ENCODE measurements at places on chromosomes 6 and 20.

DNA sequence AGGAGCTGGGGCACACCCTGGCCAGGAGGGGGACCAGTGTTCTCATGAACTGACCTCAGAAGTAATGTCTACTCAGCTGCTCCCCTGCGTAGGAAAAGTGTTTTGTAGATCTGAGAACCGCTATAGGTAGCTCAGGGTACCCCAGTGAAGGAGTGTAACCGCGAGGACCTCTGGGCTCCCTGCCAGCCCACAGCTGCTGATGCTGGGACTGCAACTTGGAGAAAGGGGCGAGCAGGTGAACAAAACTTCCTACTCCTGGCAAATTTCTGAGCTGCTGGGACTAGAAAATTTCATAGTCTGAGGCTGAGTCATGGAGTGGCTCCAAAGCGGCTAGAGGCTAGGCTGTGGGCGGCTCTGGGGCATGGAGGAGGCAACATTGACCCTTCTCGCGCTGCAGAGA, 51.9 kb downstream of the PYGB start:
- DNase-seq, result no peak

- no peak for DNase-seq
These were observed 33.6 kb downstream of the TFAP2A start for GRCh38 chr6:10381133-10381829.

GRCh38 chr20:11041396-11041795, 367.6 kb upstream of the JAG1 start:
- DNase-seq, result no peak

- no peak for DNase-seq
These were observed 118.8 kb upstream of the TRAF3IP2 start for GRCh38 chr6:111724505-111724904.

- DNase-seq, result no peak
These were observed 22.1 kb upstream of the FKBP1A start for GRCh38 chr20:1414982-1415381.

GRCh38 chr6:112503091-112503596, 156.0 kb downstream of the RFPL4B start:
- no peak for DNase-seq

DNA sequence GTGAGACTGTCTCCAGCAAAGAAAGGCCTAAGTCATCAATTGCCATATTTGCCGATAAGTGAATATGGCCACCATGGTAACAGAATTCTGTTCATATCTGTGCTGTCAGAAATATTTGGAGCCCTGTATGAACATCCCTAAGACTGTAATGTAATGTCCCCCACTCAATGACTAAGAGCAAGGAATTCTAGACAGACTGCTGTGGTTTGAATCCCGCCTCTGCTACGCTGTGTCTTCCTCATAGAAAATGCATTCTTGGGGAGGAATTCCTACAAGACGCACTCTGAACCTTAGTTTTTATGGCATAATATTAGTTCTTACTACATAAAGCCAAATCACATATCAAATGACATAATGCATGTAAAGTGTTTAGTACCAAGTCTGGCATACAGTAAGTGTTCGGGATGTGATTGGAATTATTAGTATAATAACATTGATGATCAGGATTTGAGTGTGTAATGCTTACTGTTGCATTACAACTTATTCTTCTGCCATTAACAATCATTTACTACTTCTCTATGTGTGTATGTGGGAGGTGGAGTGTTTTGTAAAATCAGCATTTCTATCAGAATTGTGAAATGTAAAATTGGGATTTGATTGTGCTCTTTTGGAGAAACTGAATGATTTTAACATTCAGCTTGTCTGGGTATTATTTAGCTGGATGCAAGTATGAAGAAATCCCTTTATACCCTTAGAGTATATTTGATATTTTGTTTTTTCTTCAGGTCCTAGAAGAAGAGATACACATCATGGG, 103.0 kb downstream of the OLIG3 start:
- no peak for DNase-seq

DNA sequence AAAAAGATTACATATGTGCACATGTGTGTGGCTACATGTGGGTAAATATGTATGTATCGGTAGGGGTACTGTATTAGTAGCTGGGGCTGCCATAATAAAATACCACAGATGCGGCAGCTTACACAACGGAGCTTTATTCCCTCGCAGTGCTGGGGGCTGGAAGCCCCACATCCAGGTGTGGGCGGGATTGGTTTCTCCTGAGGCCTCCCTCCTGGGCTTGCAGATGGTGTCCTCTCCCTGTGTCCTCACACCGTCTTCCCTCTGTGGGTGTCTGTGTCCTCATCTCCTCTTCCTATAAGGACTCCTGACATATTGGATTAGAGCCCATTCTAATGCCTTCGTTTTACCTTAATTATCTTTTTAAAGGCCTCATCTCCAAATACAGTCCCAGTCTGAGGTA, 97.7 kb downstream of the LY86 start:
- no peak for DNase-seq

DNA sequence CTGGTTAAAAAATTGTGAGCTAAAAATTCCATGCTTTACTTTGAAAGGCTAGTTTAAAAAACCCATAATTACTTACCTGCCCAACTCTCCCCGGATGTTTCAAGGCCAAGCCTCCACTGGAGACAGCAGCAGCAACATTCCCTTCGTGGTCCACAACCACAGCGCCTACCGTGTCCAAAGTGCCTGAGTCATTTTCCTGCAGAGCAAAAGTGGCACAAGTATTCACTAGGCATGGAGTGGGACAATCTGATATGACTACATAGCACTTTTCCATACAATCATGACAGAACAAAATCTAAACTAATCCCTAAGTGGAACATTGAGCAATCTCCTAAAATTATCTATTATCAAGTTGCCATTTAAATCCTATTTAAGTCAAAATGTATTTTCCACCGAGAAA, 104.8 kb downstream of the TASP1 start:
- DNase-seq, result no peak

- no peak for DNase-seq
These were observed 160.8 kb upstream of the KHDRBS2 start for GRCh38 chr6:62446647-62447316.

DNA sequence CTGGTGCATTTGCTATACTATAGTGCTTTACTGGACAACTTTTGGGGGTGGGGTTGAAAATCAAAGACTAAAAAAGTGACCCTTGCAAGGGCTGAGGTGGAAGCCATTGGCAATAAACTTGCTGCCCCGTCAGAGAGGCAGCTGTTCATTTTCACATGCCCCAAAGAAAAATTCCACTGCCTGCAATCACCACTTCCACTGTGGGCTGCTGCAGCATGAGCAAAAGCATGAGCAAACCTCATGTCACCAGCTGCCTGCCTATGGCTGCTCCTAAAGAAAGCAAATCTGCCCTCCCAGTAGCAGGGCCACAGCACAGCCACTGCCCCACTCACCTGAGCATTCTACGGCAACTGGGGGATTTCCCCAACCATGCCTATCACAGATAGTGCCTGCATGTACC, 290.0 kb downstream of the PAX1 start:
- DNase-seq, result no peak

DNA sequence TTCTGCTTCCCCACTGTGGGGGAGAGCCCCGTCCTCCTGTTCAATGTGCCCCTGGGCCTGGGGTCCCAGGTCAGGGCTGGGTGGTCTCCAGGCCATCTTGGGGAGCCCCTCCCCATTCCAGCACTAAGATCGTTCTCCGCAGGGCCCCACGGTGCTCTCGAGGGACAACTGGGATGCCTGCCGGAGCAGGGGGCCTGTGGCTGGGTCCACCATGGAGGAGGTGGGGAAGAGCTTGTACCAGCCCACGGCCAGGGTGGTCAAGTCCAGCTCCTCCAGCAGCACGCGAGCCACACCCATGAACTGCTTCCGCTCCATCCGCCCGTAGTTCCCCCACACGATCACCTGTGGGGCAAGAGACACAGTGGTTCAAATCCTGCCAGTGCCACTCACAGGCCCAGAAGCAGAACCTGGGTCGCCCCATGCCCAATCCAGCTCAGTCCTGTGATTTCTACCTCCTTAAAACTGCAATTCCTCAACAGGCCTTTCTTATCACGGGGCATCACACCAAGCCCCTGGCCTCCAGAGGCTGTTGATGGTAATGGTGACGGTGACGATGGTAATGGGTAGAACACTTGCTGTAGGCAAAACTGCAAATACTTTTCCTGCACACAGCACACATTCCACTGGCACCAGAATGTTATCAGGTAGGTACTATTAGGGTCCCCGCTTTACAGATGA, 10.5 kb downstream of the KCNK15 start:
- no peak for DNase-seq

DNA sequence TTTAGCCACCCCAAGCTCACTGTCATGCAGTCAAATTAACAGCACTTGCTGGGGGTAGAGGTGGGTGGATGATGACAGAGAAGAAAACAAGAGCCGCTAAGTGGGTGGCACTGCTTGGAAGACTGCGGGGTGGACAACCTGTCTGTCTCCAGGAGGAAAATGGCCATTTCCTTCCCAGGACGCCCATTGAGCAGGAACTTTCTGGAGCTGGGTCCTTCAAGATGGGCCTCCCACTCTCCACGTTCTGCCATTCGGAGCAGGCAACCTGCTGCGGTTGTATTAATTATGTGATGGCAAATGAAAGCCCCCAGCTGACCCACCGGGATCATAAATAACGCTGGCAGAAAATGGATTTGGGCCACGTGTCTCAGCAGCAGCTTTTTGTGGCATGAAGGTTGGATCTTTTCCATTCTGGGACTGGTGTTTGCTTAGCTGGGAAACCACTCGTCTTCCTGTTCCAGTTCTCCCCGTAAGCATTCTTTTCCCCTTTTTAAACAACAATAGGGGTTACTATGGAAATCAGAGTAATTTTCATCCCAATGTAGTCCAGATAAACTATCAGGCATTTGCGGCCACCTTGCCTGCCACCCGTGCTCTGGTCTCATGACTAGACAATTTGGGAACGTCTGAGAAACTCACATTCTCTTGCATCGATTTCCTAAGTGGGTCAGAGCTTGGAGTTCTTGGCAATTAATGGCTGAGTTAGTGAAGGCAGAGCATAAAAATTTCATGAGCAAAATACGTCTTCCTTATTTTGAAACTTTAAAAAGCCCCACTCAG, 215.5 kb downstream of the ANKRD60 start:
- no peak for DNase-seq

- no peak for DNase-seq
These were observed 22.5 kb upstream of the MMS22L start for GRCh38 chr6:97305414-97306066.

GRCh38 chr6:132115714-132116366, 164.7 kb upstream of the CCN2 start:
- no peak for DNase-seq

DNA sequence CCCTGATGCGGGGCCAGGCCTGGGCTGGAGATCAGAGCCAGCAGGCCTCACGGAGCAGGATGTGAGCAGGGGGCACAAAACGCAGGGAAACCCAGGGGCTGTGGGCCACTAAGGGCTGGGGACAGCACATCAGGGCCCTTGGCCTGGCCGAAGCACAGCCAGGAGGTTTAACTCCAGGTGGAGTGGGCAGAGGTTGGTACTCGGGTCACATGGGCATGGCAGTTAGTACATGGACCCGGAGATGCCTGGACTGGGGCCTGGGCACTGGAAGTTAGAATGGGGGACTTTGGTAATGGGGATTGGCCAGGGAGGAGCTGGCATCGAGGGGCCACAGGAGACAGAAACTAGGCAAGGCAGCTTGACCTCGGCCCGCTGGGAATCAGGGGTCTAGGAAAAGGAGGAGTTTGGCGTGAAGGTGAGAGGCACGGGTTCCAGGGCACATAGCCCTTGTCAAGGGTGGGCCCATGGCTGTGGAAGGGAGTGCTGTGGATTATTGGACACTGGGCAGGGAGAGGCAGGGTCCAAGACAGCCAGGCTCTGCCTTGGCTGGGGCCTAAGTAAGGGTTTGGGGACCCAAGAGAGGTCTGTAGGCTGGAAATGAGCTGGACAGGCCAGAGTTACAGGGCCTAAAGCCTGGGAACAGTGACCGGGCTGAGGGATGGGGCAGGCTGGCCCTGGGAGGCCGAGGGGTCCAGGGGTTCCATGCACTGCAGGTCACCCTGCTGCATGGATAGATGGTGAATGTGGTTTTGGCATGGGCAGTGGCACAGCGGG, 41.6 kb upstream of the CD93 start:
- DNase-seq, result no peak

DNA sequence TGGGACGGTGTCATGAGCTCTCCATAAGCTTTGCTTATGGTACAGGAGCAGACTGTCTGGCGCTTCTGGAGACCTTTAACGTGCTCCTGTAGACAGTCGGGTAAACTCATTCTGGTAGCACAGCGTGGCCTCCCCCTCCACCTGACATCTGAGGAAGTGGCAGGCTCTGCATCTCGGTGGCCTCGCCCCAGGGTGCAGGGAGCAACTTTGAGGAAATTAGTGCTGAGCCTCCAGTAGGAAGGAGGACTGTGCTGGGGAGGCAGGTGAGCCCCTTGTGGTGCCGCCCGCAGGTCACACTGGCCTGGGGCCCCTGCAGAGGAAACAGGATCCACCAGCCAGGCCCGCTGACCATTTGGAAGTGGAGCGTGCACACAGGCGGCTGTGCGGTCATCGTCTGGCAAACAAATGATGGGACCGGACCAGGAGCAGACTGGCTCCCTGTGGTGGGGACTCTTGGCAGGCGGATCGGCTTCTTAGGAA, 57.9 kb downstream of the SYNJ2 start:
- no peak for DNase-seq

DNA sequence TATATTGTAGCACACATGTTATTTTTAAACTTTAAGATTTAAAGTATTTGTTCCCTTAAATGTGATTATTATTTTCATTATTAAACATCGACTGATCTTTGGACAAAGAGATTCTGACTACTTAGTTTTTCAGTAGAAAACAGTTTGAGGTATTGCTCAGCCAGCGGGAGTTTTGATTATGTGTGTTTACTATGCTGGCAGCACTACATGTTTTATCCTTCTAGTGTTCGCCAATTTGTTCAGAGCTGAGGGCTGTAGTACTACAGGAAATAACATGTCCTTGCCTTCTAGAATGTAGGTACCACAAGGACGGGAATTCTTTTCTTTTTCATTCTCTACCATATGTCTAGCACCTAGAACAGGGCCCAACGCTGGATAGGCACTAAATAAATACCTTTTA, 11.1 kb upstream of the LCA5 start:
- DNase-seq, result no peak

DNA sequence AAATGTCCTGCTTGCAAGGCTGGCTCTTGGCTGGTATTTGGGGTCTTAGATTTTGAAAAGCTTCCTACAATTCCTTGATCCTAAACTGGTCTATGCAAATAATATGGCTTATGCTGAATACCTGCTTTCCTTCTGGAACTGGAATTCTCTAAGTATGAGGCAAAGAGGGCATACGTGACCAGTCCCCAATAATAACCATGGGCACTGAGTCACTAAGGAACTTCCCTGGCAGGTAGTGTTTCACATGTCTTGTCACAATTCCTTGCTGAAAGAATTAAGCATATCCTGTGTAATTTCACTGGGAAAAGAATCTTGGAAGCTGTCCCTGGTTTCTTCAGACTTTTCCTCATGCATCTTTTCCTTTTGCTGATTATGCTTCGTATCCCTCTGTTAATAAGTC, 106.5 kb downstream of the MMS22L start:
- no peak for DNase-seq

DNA sequence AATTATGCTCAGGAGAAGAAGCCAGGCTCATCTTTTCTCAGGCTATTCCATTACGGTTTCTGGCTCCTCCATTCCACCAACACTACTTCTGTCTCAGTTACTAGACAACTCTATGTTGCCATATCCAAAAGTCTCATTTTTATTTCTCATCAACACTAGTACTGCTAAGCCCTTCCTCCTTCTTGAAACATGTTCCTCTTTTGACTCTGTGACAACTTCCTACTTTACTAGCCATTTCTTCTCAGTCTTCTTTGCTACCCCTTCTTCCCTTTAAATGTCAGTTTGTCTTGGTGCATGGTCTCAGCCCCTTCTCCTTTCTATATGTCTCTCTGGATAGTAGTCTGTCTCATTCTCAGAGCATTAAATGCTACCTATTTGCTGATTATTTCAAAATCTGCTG, 7.1 kb upstream of the ADGRG6 start:
- DNase-seq, result no peak
